ENCODE measurements at places on chromosomes 6 and 20.
A peak's percentile ranks its signal among the peaks of the same experiment; 100 is the strongest.

DNA sequence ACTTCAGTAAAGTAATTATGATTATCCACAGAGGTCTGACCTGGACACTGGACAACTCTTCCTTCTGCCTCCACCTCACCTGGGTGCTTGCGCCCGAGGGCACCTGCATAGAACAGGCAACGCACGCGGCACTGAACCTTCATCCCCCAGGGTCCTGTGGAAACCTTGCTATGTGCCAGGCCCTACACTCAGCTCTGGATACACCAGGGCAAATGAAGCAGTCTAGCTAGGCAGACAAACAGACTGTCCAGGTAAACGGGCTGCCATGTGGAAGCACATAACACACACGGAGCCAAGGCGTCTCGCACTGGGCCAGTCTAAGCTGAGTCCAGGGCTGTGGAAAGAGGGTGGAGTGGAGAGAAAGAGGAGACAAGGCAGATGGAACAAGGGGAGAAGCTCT, 109.3 kb upstream of the AFDN start:
- no peak for DNase-seq

DNA sequence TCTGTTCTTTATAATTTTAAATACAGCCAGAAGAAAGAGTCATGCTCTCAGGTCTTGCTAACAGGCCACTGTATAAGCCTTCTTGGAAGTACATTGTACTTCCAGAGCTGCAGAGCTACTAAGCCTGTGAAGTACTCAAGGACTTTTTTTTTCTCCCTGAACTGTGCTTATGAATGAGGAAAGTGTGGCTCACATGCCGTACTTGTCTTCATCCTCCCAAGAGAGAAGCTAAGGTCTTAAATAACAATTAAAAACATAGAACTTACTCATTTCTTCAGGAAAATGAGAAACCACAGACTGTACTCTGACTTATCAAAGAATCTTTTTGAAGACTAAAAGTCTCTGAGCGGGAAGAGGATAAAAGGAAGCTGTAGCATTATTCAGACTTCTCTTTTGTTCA, 218.3 kb downstream of the HTR1B start:
- DNase-seq = no peak

DNA sequence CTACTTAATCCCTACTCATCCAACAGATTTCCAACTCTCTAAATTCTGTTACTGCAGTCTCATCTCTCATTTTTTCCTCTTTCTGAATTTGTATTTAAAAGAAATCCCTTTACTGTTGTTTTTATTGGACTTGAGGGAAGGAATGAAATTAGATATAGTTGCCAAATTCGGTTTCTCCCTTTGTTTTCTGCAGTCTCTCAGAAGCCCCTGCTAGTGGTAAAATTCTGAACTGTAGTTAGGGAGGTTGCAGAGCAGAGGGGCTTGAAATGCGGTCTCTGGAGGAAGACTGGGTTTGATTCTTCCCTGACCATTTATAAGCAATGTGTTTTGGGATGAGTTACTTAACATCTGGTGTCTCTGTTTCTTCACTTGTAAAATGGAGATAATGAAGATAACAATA, 106.3 kb upstream of the TBX18 start:
- no peak for DNase-seq

DNA sequence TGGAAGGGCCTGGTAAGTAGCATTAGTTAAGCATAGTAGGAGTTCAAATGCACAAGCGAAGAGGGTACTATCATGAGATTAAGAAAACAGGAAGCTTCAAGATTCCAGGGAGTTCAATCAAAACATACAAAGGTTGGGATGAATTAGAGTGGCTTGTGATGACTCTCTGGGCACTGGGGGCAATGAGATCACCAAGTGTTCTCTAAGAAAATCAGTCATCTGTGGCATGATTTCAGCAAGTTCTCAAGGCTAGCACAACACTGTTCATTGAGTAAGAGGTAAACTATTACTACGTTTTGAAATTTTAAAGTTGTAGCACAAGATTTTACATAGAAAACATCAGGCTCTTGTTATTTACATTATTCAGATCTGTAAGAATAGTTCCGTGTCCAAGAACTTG, 139.7 kb upstream of the FLRT3 start:
- peak; percentile 10 for DNase-seq

All from T1000 (cell line).